Common myeloid progenitor, CD34-positive (primary cell): ENCODE measurements at places on chromosomes 7 and 10.

DNA sequence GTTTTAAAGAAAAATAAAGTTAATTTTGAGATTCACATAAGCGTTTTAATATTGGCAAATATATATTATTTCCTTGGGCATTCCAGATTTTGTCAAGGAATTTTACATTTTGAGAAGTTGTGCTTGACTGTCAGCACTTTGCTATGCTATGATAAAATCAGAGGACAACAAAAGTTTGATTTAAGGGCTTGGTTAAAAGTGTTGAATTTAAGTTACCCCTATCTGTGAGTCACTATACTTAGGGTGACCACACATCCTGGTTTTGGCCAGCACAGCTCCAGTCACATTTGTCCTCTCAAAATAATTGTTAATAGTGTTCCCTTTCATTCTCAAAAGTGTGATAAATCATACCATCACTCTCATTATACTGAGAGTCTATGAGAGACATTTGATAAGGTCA is 34.2 kb upstream of the ANK3 start:
- no peak for DNase-seq

DNA sequence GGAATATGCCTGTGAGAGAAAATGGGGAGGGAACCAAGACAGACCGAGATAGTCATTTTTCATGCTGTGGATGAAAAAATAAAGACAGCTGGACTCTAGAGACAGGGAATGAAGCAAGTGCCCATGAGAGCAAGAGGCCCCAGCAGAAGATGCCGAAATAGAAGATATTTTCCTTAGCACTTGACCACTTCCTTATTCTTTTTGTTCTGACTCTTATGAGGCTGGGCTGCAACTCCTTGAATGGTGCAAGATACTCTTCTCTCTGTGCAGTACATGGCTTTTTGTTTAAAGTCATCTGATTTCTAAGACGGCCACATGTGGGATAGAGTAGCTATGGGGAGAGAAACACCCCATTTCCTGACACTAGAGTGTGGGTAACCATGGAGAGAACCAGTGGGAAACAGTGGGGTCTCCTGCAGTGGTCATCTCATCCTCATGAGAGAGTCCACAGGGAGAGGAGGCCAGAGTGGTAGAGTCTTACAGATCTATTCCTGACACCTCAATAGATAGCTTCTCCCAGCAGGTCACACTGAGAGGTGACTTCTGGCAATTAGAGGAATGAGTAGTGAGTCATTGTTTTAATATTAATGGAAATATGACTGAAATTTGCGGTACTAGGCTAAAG is 18.0 kb upstream of the VCL start:
- no peak for DNase-seq

DNA sequence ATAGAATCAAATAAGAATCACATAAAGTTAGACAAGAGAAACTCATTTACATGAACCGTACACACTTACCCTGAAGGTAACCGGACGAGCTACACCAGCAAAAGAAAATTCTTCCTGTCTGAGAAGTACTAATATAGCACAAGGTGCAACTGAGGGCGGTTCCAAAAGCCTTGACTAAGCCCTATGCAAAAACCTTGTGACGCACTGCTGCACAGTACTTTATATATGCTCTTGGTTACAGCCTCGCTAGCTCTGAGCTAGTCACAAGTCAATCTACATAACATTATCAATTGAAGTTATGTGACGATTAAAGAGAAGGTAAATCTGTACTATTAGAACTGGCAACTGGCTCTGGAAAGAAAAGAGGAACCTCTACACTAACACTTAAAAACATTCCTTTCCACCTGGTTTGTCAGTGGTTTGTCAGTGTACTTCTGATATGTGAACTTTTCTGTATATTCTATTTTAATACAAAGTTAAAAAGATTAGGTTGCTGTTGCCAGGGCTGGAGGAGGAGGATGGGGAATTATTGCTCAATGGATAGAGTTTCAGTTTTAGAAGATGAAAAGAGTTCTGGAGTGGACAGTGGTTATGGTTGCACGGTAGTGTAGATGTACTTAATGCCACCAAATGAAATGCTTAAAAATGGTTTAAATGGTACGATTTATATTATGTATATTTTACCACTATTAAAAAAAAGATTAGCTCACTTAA is 21.6 kb downstream of the NT5C3A start:
- DNase-seq, result peak; percentile 61

DNA sequence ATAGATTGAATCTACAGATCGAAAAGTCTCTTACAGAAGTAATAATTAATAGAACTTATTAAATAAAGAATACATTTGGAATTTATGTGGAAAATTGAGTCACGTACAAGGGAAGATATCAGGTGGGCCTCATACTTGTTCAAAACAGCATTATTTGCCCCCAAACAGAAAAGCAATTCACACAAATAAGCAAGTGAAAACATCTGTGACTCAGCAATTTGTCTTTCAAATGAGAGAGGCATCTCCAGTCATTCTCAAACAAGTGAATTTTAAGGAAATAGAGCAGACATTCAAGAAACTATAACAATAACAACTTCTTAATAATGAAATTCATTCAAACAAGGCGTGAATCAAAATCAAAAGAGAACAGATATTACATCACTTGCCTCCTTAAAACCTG is 50.1 kb downstream of the SEMA3A start:
- DNase-seq, result peak; percentile 27

DNA sequence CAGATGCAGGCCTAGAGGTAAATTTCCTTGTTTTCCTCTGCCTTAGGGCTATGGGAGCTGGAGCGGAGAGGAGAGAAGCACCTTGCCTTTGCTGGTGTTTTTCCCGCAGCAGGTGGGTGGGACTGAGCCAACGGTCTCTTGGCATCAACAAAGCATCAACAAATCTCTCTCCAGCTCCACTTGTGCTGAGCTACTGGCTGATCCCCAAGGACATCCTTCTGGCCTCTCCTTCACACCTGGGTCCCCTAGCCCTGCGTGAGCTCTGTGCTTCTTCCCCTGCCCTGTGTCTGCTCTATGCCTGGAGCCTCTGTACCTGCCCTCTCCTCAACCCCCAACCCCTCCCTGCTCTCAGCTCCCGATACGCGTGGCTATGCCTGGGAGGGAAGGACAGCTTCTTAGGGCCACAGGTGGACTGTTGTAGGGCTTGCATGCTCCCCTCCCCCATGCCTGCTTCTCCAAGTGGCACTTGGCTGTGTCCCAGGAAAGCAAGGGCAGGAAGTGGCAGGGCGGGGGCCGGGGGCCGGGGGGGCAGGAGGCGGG is 3.2 kb upstream of the CLDN4 start:
- DNase-seq, result no peak

DNA sequence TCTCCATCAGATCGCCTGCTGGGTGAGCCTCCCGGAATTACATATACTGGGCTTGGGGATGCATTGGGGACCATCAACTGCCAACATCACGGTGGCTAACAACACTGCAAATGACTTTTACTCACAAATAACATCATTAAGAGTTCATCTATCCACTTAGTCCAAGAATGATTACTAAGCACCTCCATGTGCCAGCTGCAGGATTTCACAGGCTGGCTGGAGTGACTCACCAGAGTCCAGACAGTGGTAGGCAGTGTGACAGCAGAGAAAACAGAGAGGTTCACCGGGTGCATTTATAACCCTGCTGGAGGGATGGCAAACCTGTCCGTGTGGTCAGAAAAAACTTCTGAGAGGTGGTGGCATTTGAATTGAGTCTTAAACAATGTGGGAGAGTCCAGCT is 3.2 kb upstream of the IGFBP3 start:
- DNase-seq, result no peak
